GM12891 (cell line): ENCODE measurements at places on chromosomes 7 and 10.

GRCh38 chr10:126384269-126384873, 3.9 kb downstream of the ADAM12 start:
- DNase-seq: no peak

DNA sequence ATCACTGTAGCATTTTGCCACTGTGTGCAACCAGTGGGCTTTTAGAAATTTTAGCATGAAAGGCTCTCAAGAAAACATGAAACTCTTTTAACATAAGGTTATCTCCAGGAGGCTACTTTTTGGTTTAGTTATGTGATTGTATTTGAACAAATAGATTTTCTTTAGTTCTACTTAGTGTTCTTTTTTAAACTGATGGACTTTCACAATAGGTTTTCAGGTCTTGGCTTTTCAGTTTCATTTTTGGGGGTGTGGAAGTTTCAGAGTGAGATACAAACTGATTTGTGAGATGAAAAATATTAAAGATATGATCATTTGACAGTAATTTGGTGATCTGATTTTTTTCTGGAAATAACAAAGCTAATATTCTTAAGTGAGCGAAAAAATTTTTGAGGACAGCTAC, 344.1 kb downstream of the PHF14 start:
- no peak for DNase-seq

- no peak for DNase-seq
Observed at GRCh38 chr7:46493196-46493595, 572.1 kb upstream of the IGFBP3 start.

GRCh38 chr10:51861051-51861450, 161.7 kb upstream of the CSTF2T start:
- DNase-seq: no peak

DNA sequence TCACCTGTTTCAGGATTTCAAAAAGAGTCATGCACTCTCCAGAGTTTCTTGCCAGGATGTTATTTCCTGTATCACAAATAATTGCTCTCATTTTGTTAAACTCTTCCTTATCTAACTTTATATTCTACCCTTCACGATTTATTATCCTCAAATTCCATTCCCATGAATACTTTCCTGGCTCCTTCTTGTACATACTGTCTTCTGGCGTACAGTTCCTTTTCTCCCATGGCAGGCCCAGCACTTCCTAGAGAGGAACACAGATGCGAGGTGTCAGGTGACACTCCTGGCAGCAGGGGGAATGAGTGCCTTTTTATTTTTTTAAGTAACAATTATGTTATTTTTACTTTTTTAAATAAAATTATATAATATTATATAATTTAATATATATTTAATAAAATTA, 411.9 kb downstream of the TFEC start:
- DNase-seq: no peak

DNA sequence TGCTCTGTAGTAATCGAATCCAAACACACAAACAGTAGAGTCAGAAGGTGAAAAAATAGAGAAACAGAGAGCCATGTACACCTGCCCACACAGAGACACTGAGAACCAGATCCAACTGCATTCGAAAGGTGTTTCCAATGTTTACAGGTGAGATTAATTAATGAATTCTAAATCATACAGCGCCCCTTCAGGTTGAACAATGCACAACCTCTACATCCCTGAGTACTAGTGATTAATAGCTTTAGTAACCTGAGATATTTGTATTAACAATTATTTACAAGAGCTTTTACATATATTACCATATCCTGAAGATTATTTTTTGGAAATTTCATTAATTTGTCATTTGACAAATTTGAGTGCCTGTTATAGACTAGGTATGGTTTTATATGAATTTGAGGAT, 7.6 kb upstream of the MRC1 start:
- DNase-seq: no peak

GRCh38 chr7:77443042-77443441, 26.9 kb upstream of the GSAP start:
- no peak for DNase-seq

- no peak for DNase-seq
Observed at GRCh38 chr7:93964813-93965212, 39.3 kb downstream of the BET1 start.

- DNase-seq: no peak
Observed at GRCh38 chr10:88162852-88163251, 299.4 kb downstream of the PTEN start.

GRCh38 chr10:62981096-62981495, 152.0 kb upstream of the NRBF2 start:
- DNase-seq: no peak

DNA sequence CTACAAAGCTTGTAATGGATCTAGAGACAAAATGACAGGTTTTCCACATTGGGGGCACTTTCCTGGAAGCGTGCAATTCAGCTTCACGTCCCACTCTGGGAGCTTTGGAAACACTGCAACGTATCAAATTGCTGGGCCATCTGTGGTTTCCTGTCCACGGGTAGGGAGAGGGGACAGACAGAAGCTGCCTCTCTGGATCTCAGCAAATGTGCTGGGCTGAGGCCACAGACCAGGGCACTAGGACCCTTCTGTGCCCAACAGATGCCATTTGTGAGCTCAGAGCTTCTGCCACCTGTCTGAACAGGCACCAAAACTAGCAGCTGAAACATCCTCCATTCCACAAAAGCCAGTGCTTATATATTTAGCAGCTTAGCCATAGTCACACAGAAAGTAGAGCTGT, 40.9 kb upstream of the FRMD4A start:
- DNase-seq: no peak

- DNase-seq: no peak
Observed at GRCh38 chr10:82558014-82558607, 683.1 kb downstream of the NRG3 start.

DNA sequence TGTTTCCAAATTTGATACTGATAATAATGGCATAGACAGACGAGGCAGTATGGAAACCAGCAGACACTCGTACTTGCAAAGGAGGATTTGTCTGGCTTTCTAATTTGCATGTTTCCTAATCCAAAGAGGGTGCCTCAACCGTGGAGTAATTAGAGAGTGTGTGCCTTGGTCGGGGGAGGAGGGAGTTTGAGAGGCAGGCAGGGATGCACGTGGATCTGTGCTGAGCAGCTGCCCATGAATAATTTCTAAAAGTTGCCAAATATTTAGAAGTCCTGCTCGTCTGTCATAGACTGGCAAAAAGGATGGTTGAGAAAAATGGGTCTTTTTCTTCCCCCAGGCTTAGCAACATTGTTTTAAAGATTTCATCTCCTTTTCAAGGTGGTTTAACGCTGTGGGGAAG, 69.4 kb downstream of the PTPRE start:
- DNase-seq: no peak

- no peak for DNase-seq
Observed at GRCh38 chr7:13262929-13263530, 575.6 kb downstream of the ARL4A start.

GRCh38 chr7:123348690-123349089, 148.9 kb upstream of the SLC13A1 start:
- DNase-seq: no peak

DNA sequence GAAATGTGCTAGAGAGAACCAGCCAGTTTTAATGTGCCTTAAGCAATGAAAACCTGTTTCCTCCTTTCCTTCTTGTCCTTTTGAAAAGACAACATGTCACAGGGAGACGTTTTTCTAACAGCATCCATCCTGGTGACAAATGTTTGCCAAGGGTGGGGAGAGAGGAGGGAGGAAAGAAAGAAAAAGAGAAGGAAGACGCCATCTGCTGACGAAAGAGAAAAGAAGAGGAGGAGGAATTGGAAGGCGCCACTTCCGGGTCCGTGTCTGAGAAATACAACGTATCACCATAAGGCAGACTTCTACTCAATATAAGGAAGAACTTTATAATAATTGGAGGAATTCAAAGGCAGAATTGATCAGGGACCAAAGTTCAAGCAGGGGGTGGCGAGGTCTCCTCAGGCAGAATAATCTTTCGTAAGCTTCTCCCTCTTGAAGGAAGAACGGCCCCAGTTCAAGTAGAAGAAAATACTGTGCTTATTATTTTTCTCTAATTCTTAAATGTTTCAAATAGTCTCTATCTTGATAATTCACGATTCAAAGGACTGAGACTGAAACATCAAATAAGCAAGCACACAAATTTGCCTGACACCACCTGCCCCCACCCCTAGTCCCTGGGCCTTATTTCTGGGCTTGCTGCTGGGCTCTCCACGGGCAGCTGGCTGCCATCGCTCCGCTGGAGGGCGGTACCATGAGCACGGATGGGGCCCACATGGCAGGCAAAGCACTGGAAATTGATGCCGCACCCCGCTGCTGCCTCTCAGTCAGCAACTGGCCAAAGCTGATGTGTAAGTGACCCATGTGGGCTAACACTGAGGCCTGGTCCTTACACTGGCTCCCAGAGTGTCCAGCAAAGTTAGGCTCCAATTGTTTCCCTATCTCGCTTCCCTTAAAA, 273.7 kb upstream of the KLF14 start:
- no peak for DNase-seq

GRCh38 chr10:31318854-31319601, at the start of gene ZEB1:
TSS of gene ZEB1 (plus strand) at chr10:31319216. CDS start at chr10:31319235, 19 bp downstream.
- peak; percentile 51 for DNase-seq

DNA sequence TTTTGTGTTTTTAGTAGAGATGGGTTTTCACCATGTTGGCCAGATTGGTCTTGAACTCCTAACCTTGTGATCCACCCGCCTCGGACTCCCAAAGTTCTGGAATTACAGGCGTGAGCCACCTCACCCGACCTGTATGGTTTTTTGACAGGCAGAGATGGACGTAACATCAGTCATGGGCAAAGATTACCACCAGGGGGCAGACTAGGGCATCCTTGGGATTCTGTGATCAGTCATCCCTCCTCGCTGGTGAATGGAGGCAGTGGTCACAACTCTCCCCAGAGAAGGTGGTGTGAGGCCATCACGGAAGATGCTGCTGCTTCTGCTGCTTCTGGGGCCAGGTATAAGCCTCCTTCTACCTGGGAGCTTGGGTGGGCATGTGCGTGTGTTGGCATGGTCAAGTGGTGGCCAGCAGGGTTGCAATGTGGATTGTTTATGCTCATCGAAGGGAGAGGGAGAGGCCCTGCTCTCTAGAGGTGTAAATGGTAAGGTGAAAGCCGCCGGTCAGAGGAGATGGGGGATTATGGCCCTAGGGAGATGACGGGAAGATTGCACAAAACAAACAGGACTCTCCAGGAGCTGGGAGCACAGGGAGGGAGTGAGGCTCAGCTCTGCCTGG, 122.7 kb upstream of the PRSS1 start:
- peak; percentile 13 for DNase-seq

GRCh38 chr10:89301721-89302445, at the start of gene IFIT2:
TSS of gene IFIT2 (plus strand) at chr10:89302046. CDS start at chr10:89302124, 78 bp downstream.
- DNase-seq: no peak

GRCh38 chr7:114021135-114021534, 102.3 kb upstream of the PPP1R3A start:
- DNase-seq: no peak

DNA sequence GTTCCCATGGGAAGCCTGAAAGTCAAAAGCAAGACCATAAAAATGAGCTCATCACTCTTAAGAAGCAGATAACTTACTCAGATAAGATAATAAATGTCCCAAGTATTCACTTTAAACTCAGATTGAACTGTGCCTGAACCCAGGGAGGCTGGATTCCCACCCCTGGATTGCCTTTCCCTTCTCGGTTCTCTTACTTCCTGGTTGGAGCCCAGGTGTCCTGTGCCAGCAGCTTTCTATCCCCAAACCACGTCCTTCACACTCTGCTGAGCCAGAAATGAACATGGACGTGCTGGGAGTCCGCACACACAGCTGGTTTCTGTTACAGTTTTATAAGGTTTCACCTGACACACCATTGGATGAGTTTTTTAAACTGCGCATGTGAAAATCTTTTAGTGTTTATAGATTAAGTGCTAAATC, 636.2 kb upstream of the IGFBP3 start:
- no peak for DNase-seq

- DNase-seq: no peak
Observed at GRCh38 chr10:29760138-29760900, 125.5 kb upstream of the SVIL start.

DNA sequence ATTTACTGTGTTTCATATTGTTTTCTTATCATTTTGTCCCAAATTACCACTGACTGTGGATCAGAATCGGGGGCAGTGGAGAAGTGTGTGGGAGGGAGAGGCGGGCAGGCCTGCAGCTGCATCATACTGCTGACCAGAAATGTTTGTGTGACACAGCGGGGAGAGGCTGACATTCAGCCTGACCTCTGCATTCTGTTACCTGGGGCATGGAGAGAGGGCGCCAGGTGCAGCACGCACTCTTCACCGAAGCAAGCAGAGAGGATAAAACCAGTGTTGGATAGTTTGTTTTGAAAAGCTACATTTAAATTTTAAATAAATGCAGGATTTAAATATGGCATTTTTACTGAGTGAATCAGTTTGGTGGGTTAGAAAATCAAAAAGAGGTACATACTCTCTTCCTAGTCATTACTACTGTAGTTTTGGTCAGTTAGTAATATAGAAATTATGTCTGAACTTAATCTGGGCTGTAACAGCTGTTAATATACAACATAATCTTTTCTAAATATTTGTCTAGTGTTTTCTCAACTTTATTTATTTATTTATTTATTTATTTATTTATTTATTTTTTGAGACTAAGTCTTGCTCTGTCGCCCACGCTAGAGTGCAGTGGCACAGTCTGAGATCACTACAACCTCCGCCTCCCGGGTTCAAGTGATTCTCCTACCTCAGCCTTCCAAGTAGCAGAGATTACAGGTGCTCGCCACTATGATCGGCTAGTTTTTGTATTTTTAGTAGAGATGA, 8.8 kb upstream of the STMP1 start:
- no peak for DNase-seq

DNA sequence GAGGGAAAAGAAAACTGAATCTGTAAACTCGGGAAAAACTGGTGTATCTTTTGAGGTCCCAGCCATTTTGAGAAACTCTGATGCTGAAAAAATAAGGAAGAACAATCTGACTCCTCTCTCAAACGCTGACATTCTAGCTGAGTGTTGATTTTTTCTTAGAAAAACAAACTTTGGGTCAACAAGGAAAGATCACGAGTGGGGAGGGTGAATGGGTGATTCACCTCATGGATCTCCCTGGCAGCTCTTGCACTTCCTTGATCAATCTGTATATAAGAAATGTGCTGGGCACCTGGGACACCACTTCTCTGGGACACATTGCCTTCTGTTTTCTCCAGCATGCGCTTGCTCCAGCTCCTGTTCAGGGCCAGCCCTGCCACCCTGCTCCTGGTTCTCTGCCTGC, at the start of gene PIP:
Gene PIP (plus strand): TSS at position 297 of the 400 bp plus-strand sequence. CDS start 40 bp downstream, at position 337.
- DNase-seq: no peak

DNA sequence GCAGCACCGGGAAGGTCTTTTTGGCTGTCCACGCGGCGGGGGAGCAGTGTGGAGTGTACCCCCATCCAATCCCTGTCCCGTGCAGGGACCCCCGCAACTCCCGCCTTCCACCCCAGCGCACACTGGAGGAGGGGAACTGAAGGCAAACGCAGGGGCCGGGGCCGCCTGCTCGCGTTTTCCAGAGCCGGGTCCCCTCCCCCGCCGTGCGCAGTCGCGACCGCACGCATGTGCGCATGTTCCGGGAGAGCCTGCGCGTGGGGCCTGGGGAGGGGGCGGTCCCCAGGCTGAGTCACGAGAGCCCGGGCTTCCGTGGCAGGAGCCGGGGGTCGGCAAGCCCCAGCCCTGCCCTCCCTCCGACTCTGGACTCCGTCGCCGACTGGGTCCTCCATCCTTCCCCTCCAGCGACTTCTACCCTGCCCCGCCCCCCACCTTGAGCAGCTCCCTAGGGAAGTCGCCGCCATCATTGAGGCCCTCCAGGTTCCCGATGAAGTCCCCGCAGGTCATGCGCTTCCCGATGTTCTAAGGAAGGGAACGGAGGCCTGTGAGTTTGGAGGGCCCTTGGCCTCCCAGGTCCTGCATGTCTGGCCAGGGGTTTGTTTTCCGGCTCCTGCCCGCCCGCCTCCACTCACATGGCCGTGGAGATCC, 8.0 kb downstream of the PSD start:
- DNase-seq: peak; percentile 45
